ENCODE measurements at places on chromosomes 2 and 18.

- no peak for DNase-seq
Observed at GRCh38 chr2:174046172-174046571, 81.0 kb upstream of the SP3 start.

- no peak for DNase-seq
Observed at GRCh38 chr2:145010635-145011034, 490.7 kb upstream of the ZEB2 start.

DNA sequence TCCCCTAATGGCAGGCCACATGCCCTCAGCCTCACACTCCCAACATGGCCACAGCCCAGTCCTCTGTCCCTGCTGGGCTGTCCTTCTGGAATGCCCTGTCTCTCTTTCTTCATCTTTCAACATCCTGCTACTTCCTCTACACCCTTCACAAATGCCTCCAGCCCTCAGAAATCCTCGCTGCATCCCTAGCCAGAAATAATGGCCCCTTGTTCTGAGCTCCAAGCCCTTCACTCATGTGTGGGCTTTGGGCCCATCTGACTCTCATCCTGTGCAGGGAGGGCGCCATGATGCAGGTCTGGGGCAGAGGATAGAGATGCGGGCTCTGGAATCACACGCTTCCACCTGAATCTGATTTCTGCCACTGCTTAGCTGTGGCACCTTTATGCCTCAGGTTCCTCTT is 181.9 kb downstream of the TNS1 start:
- DNase-seq, result no peak

DNA sequence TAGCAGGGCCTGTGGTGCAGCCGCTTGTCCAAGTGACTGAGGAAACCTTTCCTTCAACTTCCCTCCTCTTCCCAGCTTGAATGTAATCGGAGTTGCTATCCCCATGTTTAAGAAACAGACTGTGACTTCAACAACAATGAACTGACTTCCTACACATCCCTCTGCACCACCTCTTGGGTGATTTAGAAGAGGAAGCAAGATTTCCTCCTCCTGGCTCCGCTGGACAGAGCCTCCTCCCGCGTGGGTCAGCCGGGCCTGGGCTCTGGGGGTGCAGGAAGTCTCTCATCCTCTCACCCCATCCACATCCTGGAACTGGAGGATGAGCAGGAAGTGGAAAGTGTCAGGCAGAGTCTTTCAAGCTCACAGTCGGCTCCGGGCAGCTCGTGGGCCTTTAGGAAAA is 84.3 kb downstream of the GATA6 start:
- no peak for DNase-seq

All from activated CD4-positive, alpha-beta T cell treated with anti-CD3 and anti-CD28 coated beads, Interleukin-10, Interleukin-2, amounts not matched to agents 100 ng/mL and 50 ng/mL, durations not matched to agents 16 hours and 8 hours (primary cell).